ENCODE measurements at places on chromosomes 1 and 21. TPM values are rescaled to one million over a fixed set of nuclear protein-coding genes. Genes with fewer than 3 reads are reported as not detected.
A peak's percentile ranks its signal among the peaks of the same experiment; 100 is the strongest.

The LRRC53 gene
- total RNA-seq, result 0.11 TPM

The LCE1A gene
- not detected for total RNA-seq

The CLCNKB gene
- not detected for total RNA-seq

The OR6N1 gene
- not detected for total RNA-seq

GRCh38 chr1:39187275-39188046 is 17.0 kb upstream of the MACF1 start:
- no peak for DNase-seq

DNA sequence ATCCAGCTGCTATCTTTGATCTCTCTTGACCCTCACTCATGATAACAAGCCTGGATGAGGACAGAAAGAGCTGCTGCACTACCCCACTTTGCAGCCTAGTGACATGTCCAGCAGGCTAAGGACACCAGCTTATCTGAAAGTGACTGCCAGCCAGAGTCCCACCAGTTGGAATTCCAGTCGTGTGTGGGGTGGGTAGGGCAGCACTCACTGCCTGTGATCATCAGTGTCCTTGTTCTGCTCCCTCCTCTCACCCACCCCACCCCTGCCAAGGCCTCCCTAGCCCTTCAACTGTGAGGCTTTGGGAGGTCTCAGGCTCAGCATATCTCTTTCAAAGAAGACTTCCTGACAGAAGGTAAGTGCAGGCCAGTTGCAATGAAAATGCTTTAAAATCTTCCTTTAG is 15.5 kb upstream of the NMNAT2 start:
- no peak for DNase-seq

- peak; percentile 92 for DNase-seq
Measured at GRCh38 chr1:39509360-39510009, 18.0 kb downstream of the BMP8A start.

GRCh38 chr1:53949023-53949990 is 3.2 kb downstream of the LRRC42 start:
- DNase-seq, result peak; percentile 43

GRCh38 chr1:233647073-233647472 is 33.2 kb downstream of the KCNK1 start:
- no peak for DNase-seq

- no peak for DNase-seq
Measured at GRCh38 chr1:152917794-152918193, 9.4 kb downstream of the IVL start.

DNA sequence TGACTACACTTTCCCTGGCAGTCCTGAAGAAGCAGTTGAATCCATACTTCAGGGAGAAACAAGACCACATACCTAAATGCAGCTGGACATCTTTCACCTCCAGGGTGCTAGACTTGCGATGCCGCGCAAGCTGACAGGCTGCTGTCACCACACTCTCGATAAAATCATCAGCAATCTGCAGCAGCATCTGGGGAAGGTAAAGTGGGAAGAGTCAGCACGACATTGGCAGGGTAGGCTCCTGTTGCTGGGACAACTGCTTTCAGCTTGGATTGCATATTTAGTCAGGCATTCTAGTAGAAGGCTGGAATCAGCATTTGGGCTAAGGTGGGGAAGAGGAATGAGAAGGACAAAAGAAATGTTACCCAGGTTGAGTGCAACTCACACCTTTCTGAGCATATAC is 21.1 kb downstream of the RAB42 start:
- DNase-seq, result no peak

- DNase-seq, result no peak
Measured at GRCh38 chr1:99315305-99315704, 51.0 kb downstream of the PLPPR4 start.

DNA sequence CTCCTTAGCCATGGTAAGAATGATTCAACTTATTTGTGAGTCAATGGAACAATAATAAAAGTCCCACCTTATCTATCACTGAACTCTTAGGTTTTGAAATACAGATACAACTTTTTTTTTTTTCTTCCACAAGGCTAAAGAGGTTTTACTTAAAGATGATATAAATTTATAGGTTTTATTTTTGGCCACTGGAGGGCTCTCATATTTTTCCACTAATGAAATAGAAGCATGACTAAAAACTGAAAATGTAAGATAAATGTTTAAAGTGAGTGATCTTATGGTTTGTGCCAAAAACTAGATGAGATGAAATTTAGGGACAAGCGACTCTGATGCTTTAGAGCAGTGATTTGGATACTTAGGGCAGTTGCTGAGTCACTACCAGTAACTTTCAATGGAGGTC is 499.0 kb downstream of the NUF2 start:
- DNase-seq, result no peak

DNA sequence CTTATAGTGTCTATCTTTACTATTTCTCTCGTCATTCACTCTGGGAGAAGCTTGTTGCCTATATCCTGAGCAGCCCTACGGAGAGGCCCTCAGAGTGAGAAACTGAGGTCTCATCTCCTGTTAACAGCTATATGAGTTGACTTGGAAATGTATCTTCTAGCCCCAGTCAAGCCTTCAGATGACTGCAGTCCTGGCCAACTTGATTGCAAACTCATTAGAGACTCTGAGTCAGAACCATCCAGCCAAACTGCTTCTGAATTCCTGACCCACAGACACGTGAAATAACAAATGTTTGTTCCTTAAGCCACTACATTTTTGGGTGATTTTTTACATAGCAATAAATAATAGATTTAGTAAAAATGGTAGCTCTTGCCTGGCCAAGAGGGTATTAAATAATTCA is 3.9 kb upstream of the ZBED6 start:
- DNase-seq, result peak; percentile 13
